Kidney glomerular epithelial cell (primary cell): ENCODE measurements at places on chromosomes 6 and 20.

GRCh38 chr20:24678351-24679106 is 209.1 kb downstream of the SYNDIG1 start:
- DNase-seq, result no peak

DNA sequence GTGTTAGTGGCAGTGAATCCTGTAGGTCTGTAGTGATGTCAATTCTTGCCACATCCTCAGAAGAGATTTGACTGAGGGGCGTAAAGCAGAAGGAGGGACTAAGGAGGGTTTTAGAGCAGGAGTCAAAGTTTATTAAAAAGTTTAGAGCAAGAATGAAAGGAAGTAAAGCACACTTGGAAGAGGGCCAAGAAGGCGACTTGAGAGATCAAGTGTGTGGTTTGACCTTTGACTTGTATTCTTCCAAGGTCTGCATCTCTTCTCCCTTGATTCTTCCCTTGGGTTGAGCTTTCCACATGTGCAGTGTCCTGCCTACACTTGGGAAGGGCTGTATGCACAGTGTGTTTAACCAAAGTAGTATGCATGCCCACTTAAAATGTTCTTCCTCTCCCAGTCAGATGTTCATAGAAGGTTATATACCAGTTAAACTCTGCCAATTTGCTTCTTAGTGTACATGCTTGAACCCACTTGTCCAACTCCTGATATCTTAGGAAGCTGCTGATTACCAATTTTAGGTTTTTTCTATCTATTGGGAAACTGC is 627.6 kb downstream of the MMUT start:
- DNase-seq, result no peak

GRCh38 chr6:156909212-156910010 is 132.2 kb downstream of the ARID1B start:
- DNase-seq, result no peak

- DNase-seq, result no peak
These were observed 482.7 kb upstream of the JARID2 start for GRCh38 chr6:14763139-14763538.

DNA sequence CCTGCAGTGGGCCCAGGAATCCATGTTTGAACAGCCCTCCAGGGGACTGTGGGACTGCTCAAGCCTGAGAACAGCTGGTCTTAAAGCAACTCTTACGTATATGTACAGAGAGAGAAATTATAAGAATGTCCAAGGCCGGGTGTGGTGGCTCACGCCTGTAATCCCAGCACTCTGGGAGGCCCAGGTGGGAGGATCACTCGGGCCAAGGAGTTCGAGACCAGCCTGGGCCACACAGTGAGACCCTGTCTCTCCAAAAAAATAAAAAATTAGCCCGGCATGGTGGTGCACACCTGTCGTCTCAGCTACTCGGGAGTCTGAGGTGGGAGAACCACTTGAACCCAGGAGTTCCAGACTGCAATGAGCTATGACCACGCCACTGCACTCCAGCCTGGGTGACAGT is 134.0 kb downstream of the DTNBP1 start:
- DNase-seq, result no peak

DNA sequence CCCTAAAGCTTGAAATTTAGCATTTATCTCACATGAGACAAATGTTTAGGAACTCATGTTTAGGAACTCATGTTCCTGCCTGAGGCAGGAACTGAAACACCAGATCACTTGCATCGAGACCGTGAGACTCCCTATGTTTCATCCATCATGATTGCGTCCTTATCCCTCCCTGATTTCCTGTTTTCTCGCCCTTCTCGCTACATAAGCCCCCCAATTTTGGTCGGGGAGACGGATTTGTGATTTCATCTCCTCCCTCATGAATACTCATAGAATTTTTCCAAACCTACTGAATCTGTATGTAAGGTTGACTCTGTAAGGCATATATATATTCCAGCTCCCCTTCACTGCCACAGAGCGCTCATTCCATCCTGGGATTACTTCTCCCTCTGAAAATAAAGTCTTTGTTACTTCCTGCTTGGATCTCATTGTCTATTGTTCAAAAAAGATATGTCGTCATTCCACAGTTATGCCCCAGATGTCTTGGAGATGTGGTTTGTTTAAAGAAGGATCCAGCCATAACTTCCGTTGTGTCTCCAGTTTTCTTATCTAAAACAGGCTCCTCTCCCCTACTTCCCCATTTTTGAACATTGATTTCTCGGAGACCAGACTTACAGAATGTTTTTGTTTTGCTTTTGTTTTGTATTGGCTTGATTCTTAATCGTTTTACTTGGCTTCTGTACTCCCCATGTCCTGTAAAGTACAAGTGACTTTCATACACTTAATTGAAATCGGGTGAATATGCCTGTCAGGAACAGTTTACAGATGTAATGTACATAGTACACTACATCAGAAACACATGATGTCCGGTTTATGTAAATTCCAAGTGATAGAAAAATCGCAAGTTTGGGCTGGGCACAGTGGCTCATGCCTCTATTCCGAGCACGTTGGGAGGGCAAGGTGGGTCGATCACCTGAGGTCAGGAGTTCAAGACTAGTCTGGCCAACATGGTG is 118.7 kb downstream of the HFE start:
- DNase-seq, result peak; percentile 96

- DNase-seq, result no peak
These were observed 39.2 kb upstream of the B3GAT2 start for GRCh38 chr6:70996106-70996505.

GRCh38 chr6:31582230-31582643 is at the start of gene LTB:
LTB (minus strand) TSS chr6:31582424; CDS start chr6:31582417, 7 bp downstream.
- DNase-seq, result no peak

GRCh38 chr6:155147958-155148663 is 115.7 kb upstream of the CLDN20 start:
- no peak for DNase-seq

GRCh38 chr6:99602520-99603420 is 3.9 kb upstream of the PRDM13 start:
- DNase-seq, result no peak

- DNase-seq, result no peak
These were observed 6.5 kb upstream of the C6orf136 start for GRCh38 chr6:30640481-30640880.

- DNase-seq, result peak; percentile 10
These were observed 26.7 kb downstream of the FOXO3 start for GRCh38 chr6:108587258-108588059.

- DNase-seq, result no peak
These were observed 1079.3 kb downstream of the EPHA7 start for GRCh38 chr6:92339936-92340640.

DNA sequence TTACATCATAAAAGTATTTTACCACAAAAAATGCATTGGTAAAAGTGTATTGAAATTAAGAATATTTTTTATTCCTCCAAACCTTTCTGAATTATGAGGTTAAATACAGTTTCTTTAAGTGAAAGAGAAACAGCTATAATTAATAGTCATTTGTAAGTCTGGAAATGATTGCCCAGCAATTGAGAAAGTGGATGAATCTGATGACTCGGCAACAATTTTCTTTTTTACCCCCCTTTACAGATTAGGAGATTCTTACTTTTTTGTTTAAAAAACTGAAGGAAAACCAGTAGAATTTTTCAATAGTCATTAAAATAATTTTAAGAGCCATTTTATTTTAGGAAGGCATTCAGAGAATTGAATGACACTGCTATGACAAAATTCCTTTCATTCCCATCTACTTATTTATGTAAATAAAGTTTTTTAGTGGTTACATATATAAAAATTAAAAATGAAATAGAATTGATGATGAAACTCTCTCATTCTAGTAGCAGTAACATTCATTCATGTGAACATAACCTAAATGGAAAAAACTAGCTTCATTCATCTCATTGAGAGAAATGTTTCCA is 169.6 kb upstream of the PRND start:
- no peak for DNase-seq

GRCh38 chr20:21089391-21089790 is 16.8 kb downstream of the LINC00237 start:
- DNase-seq, result no peak

GRCh38 chr6:101482606-101483005 is 89.1 kb downstream of the GRIK2 start:
- DNase-seq, result no peak

GRCh38 chr20:59030911-59031563 is 1.1 kb downstream of the ATP5F1E start:
- DNase-seq, result no peak

GRCh38 chr6:41367700-41368099 is 32.3 kb downstream of the NCR2 start:
- peak; percentile 54 for DNase-seq

DNA sequence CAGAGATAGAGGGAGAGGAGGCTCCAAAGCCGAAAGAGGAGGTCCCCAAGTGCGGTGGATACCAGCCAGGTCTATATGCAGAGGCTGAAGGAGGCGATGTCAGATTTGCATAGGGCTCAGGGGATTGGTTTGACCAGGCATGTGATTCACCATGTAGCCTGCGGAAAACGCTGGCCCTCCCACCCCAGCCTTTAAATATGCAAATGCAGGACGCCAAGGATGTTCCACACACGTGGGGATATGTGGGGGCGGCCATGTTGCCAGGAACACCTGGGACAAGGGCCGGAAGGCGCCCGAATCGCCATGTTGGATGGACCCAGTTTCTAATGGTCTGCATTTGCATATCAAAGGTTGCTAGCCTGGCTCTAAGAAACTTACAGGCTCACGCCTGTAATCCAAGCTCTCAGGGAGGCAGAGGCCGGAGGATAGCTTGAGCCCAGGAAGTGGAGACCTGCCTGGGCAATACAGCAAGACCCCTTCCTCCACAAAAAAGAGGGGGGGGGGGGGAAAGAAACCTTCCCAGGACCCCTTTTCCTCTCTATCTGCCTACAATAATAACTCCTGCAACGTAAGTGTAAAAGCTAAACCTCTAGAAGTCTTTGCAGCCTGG is 110.5 kb downstream of the TULP4 start:
- DNase-seq, result no peak

DNA sequence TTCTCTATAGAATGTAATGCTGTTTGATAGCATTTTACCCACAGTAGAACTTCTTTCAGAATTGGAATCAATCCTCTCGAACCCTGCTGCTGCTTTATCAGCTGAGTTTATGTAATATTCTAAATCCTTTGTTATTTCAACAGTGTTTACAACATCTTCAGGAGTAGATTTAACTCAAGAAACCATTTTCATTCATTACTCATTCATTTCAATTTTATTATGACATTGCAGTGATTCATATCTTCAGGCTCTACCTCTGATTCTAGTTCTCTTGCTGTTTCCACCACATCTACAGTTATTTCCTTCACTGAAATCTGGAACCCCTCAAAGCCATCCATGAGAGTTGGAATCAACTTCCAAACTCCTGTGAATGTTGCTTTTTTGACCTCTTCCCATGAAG is 93.7 kb downstream of the ZFAND3 start:
- DNase-seq, result no peak

DNA sequence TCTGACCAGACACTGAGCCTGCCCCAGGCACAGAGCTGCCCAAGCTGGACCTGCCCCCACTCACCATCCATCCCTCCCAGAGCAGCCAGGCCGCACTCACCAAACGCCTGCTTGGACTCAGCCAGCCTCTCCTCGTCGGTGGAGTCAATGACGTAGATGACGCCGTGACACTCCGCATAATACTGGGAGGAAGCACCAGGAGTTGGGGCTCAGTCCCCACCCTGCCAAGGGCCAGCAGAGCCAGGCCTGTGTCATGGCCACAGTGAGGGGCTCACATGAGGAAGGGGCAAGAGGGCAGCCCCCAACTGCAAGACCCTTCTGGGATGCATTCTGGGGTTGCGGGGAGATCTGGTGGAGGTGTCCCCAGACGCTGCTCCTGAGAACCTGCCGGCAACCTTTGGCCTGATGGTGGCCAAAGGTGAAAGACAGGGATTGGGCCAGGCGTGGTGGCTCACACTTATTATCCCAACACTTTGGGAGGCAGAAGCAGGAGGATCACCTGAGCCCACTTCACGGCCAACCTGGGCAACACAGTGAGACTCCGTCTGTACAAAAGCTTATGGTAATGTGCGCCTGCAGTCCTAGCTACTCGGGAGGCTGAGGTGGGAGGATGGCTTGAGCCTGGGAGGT is 5.6 kb downstream of the ARFRP1 start:
- no peak for DNase-seq

DNA sequence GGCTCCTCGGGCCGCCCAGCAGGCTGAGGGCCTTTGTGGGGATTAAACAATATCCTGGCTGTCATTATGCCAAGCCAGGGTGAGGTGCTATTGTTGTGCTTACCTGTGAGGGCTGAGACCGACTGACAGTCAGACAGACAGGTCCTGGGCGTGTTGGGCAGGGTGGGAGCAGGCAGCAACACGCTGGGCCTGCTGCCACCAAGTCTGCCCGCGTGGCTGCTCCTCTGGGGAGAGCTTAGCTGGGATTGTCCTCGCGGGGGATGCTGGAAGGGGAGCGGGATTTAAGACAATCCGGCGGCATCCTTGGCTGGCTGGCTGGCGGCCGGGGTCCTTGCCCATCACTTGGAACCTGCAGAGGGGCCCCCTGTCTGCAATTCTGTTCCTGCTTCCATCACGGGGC is 20.0 kb downstream of the ITPR3 start:
- no peak for DNase-seq

DNA sequence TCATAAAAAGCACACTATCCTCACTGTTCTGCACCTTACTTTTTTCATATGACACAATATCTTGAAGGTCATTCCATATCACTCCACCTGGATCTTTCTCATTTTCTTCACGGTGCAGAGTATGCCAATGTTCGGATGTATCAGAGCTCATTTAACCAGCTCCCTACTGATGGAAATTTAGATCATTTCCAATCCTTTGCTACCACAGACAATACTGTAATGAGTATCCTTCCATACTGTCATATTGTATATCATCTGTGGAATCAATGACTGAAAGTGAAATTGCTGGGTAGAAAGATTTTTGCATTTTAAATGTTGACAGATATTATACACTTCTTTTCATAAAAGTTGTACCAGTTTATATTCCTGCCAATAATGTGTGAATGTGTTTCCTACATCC is 2.2 kb upstream of the RAB44 start:
- DNase-seq, result no peak

- DNase-seq, result no peak
These were observed 147.1 kb upstream of the RREB1 start for GRCh38 chr6:6960571-6961251.

GRCh38 chr20:17916433-17916891 is 52.1 kb downstream of the SNX5 start:
- DNase-seq, result no peak

DNA sequence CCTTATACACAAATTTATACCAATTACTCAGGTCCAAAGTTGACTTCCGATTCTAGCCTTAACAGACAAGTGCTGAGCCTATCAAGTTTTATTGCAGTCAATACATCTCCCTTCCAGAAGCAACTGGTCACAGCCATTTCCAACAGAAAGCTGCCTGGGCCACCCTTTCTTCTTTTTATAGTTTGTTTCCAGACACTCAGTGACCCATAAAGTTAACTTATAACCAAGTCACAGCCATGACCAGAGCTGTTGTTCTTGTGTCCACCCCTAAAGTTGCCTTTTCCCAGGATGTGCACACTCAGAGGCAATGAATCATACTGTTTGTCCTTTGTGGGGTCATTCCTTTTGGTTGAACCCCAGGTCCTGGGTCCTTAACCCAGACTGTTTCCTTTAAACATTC is 89.9 kb downstream of the CD83 start:
- peak; percentile 14 for DNase-seq
